Progenitor cell of endocrine pancreas (in vitro differentiated cells): ENCODE measurements at places on chromosomes 2 and 18. TPM values are rescaled to one million over a fixed set of nuclear protein-coding genes. Genes with fewer than 3 reads are reported as not detected.

Gene TGFA
- total RNA-seq: 3.0 and 3.8 TPM in 2 replicates

Gene PIEZO2
- 1.7 TPM in 2 replicates for total RNA-seq

Gene CAPN13
- total RNA-seq: 17.2 and 19.0 TPM in 2 replicates

Gene ANKRD53
- total RNA-seq: 3.7 and 5.4 TPM in 2 replicates

Gene LIMS3
- 0.93 and 1.3 TPM in 2 replicates for total RNA-seq

Gene NETO1
- 52.4 and 57.5 TPM in 2 replicates for total RNA-seq

Gene KCMF1
- 61.3 and 62.1 TPM in 2 replicates for total RNA-seq

Gene LIPT1
- total RNA-seq: 5.3 and 6.3 TPM in 2 replicates

Gene FAM124B
- total RNA-seq: not detected in 2 replicates

DNA sequence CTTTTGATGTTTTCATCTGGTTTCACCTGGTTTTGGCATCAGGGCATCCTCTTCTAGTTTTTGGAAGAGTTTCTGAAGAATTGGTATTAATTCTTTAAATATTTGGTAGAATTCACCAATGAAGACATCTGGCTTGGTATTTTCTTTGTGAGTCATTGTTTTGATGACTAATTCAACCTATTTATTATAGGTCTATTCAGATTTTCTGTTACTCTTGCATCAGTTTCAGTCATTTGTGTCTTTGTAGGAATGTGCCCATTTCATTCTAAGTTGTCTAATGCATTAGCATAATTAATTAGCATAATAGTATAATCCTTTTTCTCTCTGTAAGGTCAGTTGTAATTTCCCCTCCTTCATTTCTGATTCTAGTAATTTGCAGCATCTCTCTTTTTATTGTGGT is 8.0 kb downstream of the GNLY start:
- peaks cover 2% of the 10 kb centered on the region for H3K4me1 ChIP-seq
- H3K4me3 ChIP-seq: no peak overlapping the region
- DNase-seq: no peak
- H3K27ac ChIP-seq: no peak overlapping the region
- H3K27me3 ChIP-seq: peaks cover 45% of the 10 kb centered on the region

DNA sequence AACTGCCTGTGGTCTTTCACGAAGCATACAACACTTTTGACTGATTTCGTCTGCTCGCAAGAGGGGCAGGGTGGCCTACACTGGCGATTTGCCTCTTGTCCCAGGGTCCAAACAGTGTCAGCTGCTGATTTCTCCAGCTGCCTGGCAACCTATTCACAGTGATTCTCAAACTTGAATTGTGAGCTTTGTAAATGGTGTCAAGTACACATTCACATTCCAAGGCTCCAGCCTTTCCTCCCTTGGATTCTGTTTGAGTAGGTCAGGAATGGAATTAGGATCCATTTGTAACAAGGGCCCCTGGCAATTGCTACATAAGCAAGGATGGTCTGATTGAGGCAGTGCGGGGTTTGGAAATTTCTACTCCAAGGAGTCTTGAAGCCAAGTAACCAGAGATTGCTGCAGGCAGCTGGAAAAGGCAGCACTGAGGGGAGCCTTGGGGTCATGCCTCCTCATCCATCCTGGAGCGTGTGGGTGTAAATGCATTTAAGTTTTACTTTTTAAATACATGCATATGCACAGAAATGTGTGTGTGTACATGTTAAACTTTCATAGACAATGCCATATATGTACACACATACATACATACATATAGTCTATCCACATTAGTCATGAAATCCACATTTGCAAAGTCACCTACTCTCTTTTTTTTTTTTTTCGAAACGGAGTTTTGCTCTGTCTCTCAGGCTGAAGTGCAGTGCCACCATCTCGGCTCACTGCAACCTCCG is 86.8 kb upstream of the UXS1 start:
- H3K4me1 ChIP-seq: peaks cover 27% of the 10 kb centered on the region
- no peak for DNase-seq

DNA sequence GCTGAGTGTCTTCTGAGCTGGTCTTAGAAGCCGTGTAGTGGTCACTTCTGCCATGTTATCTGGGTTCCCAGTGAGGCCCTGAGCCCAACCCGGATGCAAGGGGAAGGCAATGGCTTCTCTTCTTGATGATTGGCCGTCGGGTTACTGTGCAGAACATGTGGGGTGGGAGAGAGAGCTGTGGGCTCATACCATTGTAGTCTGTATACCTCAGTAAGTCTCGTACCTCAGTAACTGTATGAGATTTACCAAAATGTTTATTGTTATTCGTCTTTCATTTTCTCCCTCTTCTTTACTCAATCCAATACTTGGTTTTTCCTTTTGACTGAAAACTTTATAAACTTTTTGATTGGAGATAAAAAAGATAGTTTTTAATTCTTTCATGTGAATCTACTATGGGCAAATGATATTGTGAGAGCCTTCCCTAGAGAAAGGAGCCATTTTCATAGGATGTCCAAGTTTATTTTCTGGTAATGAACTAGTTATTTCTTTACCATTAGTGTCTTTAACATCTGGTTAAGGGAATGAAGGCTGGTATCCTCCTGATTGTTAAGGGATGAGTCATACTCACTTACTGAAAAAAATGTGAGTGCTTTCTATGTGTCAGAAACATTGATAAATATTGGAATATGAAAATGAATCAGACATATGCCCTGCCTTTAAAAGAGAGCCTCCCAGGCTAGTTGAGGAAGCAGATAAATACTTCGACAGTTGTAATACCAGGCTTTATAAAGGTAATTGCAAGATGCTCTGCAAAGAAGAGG is 129.9 kb downstream of the PRPF40A start:
- no peak for DNase-seq
- no peak overlapping the region for H3K27ac ChIP-seq
- no peaks in the 10 kb centered on the region for H3K27me3 ChIP-seq
- H3K4me1 ChIP-seq: no peaks in the 10 kb centered on the region
- no peak overlapping the region for H3K4me3 ChIP-seq

- DNase-seq: no peak
- H3K4me1 ChIP-seq: peaks cover 3% of the 10 kb centered on the region
- H3K27ac ChIP-seq: no peak overlapping the region
- H3K27me3 ChIP-seq: no peaks in the 10 kb centered on the region
Measured at GRCh38 chr2:220162320-220162719, 534.9 kb downstream of the SLC4A3 start.

GRCh38 chr2:182078988-182079602 is 93.4 kb downstream of the PPP1R1C start:
- no peak overlapping the region for H3K4me3 ChIP-seq
- no peaks in the 10 kb centered on the region for H3K27me3 ChIP-seq

GRCh38 chr2:15677141-15677843 is 85.6 kb downstream of the DDX1 start:
- peaks cover 19% of the 10 kb centered on the region for H3K27me3 ChIP-seq
- H3K4me1 ChIP-seq: peaks cover 20% of the 10 kb centered on the region
- no peak for DNase-seq
- no peak overlapping the region for H3K4me3 ChIP-seq
- no peaks in the 10 kb centered on the region for H3K36me3 ChIP-seq
- peak overlapping the region; percentile 12 for H3K27ac ChIP-seq

DNA sequence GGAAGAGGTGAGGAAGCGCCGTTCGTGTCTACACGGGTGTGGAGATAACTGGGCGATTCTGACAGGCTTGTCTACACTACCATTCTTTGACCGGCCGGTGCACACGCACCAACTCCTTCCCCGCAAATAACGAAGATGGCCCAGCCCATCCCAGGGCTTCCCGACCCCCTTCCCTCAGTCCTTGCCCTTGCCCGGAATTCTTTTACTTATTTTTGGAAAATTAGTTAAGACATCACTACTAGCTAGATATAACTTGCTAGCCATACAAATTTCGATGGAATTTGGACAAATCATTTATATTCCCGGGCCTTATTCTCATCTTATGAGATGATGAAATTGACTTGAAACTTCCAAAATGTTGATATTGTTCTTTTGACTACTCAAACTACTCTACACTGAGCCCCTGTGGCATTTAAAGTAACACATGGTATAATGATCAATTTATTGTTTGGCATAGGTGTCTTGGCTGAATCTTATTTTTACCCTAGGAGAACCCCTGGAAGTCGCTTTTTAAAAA is 1.3 kb downstream of the ERICH2 start:
- peak overlapping the region; percentile 80 for H3K4me3 ChIP-seq
- no peaks in the 10 kb centered on the region for H3K36me3 ChIP-seq
- H3K27ac ChIP-seq: peak overlapping the region; percentile 65
- H3K27me3 ChIP-seq: peaks cover 8% of the 10 kb centered on the region

- H3K4me1 ChIP-seq: no peaks in the 10 kb centered on the region
- no peak overlapping the region for H3K4me3 ChIP-seq
- H3K27me3 ChIP-seq: peaks cover 50% of the 10 kb centered on the region
- DNase-seq: no peak
- no peak overlapping the region for H3K27ac ChIP-seq
Measured at GRCh38 chr2:120503793-120504571, 158.0 kb downstream of the INHBB start.

- H3K27me3 ChIP-seq: no peaks in the 10 kb centered on the region
- peaks cover 24% of the 10 kb centered on the region for H3K36me3 ChIP-seq
- H3K4me3 ChIP-seq: no peak overlapping the region
- peak overlapping the region; percentile 87 for H3K27ac ChIP-seq
- H3K4me1 ChIP-seq: peaks cover 27% of the 10 kb centered on the region
Measured at GRCh38 chr2:36564377-36564930, 33.5 kb downstream of the FEZ2 start.

GRCh38 chr2:117470311-117471095 is 344.0 kb upstream of the DDX18 start:
- H3K36me3 ChIP-seq: peaks cover 18% of the 10 kb centered on the region
- H3K4me3 ChIP-seq: no peak overlapping the region
- DNase-seq: peak; percentile 21
- no peak overlapping the region for H3K27ac ChIP-seq
- H3K4me1 ChIP-seq: no peaks in the 10 kb centered on the region

- no peak overlapping the region for H3K4me3 ChIP-seq
- no peak overlapping the region for H3K27ac ChIP-seq
- DNase-seq: no peak
- peaks cover 9% of the 10 kb centered on the region for H3K4me1 ChIP-seq
- peaks cover 9% of the 10 kb centered on the region for H3K27me3 ChIP-seq
- H3K36me3 ChIP-seq: no peaks in the 10 kb centered on the region
Measured at GRCh38 chr2:119206201-119206600, 17.4 kb upstream of the STEAP3 start.

DNA sequence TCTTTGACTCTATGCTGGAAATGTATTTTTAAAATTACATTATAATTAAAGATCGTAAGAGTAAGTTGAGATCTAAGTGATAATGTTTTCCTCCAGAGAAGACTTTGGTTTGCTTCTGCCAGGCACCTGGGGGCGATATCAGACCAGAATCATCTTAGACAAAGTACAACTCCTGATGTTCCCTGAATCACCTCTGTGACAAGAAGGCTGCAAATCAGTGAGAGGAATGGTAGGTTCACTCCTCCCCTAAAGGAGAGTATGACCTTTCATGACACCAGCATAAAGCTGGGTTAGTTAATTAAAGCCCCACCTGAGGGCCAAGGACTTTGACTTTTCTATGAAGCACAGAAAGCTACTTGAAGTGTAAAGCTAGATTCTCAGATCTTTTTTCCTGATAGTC is 114.4 kb upstream of the DTNA start:
- no peak overlapping the region for H3K4me3 ChIP-seq
- H3K27ac ChIP-seq: no peak overlapping the region
- no peaks in the 10 kb centered on the region for H3K27me3 ChIP-seq
- H3K4me1 ChIP-seq: peaks cover 27% of the 10 kb centered on the region

GRCh38 chr2:218710334-218710686 is 325 bp upstream of the TTLL4 start:
- H3K27me3 ChIP-seq: no peaks in the 10 kb centered on the region
- H3K27ac ChIP-seq: no peak overlapping the region
- H3K36me3 ChIP-seq: no peaks in the 10 kb centered on the region
- DNase-seq: no peak
- H3K4me1 ChIP-seq: peaks cover 12% of the 10 kb centered on the region

- H3K4me3 ChIP-seq: no peak overlapping the region
Measured at GRCh38 chr18:42807887-42808286, 307.6 kb downstream of the RIT2 start.

- H3K4me1 ChIP-seq: peaks cover 5% of the 10 kb centered on the region
- H3K4me3 ChIP-seq: no peak overlapping the region
- no peak overlapping the region for H3K27ac ChIP-seq
- no peaks in the 10 kb centered on the region for H3K36me3 ChIP-seq
- H3K27me3 ChIP-seq: peaks cover 7% of the 10 kb centered on the region
- DNase-seq: no peak
Measured at GRCh38 chr18:55999641-56000040, 411.6 kb upstream of the TCF4 start.

DNA sequence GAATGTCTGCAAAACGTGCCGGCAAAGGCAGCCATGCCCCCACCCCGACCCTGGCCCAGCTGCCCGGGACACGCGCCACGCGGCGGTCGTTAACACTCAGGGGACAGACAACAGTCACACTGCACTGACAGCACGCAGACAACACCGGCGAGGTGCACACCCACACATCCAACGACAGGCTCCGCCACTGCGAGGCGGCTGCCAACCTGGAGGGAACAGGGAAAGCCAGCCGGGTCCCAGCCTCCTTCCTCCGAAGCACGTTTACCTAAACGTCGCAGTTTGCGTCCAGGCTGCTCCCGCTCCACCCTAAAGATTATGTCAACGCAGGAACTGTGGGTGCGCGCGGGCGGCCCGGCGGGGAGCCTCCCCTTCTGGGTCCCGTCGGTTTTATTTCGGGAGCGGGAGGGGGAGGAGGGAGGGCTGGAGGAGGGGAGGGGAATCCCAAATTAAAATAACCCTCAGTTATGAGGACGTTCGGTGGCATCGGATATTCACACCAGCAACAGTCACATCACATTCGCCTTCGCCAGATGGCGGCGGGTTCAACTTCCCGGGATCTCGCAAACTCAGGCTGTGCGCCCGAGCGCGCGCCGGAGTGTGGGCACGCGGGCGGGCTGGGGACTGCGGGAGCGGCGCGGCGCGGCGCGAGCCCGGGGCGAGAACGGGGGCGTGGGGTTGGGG is 644 bp downstream of the PTGR3 start:
- H3K27ac ChIP-seq: peak overlapping the region; percentile 77
- no peaks in the 10 kb centered on the region for H3K36me3 ChIP-seq
- peaks cover 46% of the 10 kb centered on the region for H3K4me1 ChIP-seq
- no peak for DNase-seq

GRCh38 chr18:40708726-40709125 is 1246.3 kb upstream of the PIK3C3 start:
- H3K4me1 ChIP-seq: no peaks in the 10 kb centered on the region
- DNase-seq: no peak
- no peaks in the 10 kb centered on the region for H3K27me3 ChIP-seq
- H3K4me3 ChIP-seq: no peak overlapping the region
- H3K27ac ChIP-seq: no peak overlapping the region
- H3K36me3 ChIP-seq: no peaks in the 10 kb centered on the region

GRCh38 chr2:185222311-185222710 is 516.3 kb upstream of the FSIP2 start:
- H3K27ac ChIP-seq: no peak overlapping the region
- no peak for DNase-seq
- no peak overlapping the region for H3K4me3 ChIP-seq
- no peaks in the 10 kb centered on the region for H3K27me3 ChIP-seq
- H3K36me3 ChIP-seq: no peaks in the 10 kb centered on the region
